ENCODE measurements at places on chromosomes 12 and 14.

DNA sequence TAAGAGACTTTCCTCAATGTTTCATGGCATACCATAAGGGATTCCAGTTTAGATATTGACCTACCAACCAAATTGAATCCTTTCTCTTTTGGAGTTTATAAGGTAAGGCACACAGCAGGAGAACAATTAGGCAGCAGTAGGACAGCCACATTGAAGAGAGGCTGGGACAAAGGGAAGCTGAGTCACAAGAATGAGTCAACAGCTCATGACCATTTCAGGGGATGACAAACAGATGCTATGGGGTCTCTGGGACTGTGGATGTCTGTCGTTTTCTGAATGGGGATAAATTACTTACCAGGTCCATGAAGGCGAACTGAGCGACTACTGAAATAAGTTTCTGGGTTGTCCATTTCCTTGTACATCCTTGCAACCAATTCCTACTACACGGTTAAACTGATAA, 48.6 kb upstream of the E2F7 start:
- DNase-seq: no peak

DNA sequence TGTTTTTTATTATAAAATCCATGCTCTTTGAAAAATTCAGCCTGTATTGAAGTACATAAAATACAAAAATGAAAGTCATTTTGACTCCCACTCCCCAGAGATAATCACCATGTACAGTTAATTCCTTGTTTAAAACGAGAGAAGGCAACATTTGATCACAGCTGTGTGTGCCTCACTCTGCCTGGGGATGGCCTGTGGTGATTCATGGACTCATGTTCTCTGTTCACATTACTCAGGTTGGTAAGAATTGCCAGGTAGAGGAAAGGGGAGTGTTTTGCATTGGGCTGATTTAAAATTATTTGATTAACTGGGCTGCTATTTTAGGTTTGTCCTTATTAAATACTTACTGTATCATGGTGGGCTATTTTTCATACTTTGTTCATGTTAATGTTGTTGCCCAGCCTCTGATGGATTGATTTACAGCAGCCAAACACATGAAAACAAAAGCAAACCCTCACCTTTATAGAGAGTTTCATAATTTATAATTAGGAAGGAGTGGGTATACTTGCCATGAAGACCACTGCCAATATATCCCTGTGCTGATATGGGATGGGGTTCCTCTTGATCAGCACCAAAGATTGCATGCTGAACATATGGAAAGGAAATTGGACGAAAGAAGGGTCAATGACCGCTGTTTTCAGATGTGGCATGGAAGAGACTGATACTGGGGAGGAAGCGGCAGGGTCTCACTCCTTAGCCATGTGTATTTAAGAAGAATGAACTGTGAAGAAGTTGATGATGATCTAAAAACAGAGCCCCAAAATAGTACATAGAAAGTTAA, 3.0 kb downstream of the ZBTB1 start:
- DNase-seq: peak; percentile 75

- no peak for DNase-seq
These were observed 94.0 kb upstream of the SLC38A4 start for GRCh38 chr12:46919666-46920400.

DNA sequence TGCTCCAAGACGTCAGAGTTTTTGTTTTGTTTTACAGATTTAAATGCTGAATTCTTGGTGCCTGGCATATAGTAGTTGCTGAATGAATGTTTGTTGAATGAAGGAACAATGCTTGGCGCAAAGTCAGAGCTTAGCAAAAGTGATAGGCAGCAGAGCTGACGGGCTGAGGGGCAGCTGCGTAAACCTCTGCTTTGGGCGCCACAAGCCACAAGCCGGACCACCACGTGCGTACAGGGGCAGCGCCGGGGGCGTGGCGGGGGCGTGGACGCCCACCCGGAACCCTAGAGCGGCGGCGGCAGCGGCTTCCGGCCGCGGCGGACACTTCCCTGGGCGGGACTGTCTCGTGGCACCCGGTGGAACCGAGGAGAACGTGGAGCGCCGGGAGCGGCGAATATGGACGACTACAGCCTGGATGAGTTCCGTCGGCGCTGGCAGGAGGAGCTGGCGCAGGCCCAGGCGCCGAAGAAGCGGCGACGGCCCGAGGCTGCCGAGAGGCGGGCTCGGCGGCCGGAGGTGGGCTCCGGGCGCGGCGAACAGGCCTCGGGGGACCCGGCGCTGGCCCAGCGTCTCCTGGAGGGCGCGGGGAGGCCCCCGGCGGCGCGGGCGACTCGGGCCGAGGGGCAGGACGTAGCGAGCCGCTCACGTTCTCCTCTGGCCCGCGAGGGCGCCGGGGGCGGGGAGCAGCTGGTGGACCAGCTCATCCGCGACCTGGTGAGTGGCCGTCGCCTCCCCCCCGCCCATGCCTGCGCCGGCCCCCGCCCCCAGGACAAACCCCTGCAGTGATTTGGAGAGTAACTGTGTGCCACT, at the start of gene FBXW8:
TSS of gene FBXW8 (plus strand) at position 306 of the 807 bp plus-strand sequence. CDS start at position 394, 88 bp downstream.
- DNase-seq: peak; percentile 83

DNA sequence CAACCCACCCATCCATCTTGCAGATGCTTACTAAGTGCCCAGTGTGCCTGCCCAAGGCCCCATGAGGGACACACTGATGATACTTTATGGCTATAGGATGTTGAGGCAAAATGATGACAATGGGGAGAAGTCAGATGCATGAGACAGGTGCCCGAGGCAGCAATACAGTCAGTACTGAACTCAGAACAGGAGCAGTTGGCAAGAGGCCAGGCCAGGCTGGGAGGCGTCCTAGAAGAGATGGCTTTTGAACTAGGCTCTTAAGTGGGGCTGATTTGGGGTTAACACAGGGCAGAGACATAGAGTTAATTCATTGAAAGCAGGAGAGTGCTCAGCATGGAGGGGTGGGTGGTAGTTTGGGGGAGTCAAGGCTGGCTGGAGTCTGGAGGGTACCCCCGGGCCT, 15.6 kb downstream of the PLBD2 start:
- DNase-seq: no peak

GRCh38 chr12:41344776-41345470, 156.8 kb downstream of the PDZRN4 start:
- no peak for DNase-seq

DNA sequence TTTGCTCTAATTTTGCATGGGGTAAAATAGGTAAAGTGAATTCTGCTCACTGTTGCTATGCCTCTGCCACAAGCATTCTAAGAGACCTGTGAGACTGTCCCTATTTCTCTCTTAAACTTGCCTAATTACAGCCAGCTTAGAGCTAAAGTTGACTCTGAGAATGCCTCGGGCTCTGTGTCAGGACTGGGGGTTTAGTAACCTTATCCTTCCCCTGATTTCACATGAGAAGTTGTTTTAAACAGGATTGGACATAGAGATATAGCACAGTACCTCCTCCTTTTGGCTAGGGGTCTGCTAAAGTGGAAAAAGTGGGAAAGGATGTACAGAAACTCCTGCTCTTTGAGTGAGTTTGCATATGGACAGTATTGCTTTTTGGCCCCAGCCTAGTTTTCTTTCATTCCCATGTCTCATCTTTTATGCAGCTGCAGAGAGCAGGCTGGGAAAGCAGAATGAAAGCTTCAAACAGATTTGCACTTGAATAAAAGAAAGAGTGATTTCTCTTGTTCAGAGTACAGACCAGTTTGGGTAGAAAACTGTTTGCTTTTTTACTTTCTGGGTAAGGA, 122.0 kb downstream of the RAD51B start:
- peak; percentile 20 for DNase-seq

DNA sequence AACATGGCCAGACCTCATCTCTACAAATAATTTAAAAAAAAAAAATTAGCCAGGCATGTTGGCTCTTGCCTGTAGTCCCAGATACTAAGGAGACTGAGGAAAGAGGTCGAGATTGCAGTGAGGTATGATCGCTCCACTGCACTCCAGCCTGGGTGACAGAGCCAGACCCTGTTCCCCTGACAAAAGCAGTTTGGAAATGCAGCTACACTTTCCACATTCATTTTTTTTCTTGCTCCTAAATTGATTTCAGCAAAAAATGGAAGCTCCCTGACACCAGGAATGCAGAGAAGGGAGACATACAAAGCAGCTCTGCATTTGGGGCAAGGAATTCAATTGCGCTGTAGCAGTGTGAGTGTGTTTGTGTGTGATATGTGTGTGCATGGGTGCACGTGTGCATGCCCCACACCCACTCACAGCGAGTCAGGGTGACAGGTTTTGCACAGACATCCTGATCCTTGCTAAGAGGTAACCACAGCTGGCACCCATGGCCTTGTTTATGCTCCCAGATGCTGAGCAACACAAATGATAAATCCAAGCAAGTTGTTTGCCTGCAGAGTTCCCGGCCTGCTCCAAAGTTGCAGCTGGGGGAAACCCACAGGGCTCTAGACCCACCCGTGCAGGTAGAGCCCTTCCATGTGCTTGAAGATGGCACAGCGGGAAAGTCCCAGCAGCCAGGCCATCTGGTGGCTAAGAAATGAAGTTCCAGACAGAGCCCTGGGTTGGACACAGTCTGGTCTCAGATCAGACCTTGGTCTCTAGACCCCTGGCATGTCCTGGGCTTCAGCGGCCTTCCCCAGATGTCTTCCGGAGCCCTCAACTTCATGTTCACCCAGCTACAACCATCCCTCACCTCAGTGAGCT, 25.9 kb upstream of the BDKRB2 start:
- no peak for DNase-seq

DNA sequence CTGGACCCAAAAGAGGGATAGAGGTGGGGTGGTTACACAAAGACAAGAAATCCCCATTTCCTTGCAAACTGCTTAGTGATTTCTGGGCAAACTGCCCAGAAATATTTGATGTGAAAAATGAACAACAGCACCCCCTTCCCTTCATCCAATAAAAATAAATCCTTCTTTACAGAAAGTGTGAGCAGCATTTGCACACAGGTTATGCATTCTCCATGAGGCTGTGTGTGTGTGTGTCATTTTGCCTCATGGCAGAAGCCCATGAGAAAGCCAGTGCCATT, 17.2 kb upstream of the NRXN3 start:
- peak; percentile 22 for DNase-seq

GRCh38 chr12:121295116-121295745, 1.3 kb downstream of the CAMKK2 start:
- peak; percentile 28 for DNase-seq

DNA sequence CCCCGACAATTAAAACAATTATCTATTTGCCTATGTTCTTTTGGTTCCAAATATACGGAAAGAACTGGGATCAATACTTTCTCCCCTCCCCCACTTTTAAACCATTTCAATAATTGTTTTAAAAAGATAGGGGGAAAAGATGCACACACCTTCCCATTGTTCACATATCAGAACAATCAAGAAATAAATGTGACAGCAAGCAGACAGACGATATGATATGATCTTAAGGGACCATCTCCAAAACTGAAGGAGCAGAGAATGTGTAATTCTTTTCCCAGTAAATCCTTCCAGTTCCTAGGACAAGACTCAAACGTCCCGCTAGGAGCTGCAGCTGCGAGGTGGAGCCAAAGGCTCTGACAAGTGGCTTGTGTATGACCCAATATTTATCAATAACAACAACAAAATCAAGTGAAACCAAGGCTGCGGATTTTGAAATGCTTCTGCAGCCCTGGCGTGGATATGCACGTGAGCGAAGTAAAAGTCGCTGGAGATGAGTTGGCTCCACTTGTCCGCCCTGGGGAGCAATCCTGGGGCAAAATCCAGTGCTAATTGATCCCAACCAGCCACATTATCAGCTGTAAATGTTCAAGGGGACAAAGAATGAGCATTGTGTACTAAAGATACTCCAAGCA, 8.2 kb upstream of the FOXG1 start:
- no peak for DNase-seq

DNA sequence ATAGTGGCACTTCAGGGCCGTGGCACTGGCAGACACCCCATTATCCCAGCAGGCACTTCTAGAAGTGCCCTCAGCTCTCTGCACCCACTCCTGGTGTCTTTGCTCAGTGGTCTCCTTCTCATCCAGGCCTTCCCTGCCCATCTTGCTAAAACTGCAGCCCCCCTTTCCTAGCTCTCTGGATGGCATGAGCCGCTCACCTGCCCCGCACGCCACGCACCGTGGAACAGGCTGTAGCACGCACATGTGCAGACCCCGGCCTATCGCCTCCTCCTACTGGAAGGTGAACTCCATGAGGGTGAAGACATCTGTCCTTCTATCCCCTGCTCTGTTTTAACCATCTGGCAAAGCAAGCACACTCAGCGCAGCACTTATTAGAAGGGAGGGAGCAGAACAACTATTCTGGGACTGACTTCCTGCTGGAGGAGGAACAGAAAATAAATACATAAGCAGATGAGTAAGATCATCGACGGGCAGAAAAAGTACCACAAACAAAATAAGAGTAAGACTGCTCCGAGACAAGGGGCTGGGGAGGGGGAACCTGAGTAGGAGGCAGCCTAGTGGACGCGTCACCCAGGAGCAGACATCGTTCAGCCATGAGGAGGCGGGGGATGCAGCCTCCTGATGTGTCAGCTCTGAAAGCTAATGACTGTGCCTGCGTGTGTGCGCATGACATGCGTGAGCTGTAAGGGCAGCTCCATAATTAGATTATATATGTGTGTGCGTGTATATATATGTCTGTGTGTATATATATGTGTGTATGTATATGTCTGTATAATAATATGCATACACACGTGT, 7.8 kb upstream of the FZD10 start:
- DNase-seq: no peak

DNA sequence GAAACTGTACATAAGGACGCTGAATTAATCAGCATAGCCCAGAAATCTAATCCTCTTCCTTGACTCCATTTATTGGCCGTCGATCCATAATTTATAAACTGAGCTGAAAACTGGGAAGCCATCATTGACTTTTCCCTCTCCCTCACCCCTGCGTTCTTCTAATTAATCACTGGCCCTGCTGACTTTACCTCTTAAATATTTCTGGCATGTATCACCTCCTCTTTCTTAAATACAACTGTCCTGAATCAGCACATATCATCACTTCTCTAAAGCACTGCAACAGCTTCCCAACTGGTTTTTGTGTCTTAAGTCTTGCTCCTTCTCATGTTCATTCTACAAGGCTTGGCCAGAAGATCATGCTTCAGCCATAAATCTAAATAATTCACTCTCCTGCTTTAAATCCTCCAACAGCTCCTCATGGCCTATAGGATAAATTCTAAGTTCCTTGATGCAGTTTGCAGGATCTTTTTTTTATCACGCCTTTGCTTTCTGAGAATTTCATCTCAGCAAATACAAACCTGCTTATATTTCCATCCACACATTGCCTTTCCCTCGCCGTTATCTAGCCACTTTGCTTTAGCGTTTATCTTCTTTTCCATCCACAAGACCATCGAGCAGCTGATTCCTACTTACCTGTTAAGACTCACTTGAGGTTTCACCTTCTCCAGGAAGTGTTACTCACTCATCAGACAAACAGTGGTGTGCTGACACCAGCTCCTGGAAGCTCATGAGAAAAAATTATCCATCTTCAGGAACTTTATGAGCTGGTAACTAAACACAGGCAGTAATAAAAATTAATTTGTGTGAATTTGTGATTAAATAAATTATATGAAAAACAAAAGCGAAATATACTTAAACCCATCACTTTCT, 295.6 kb upstream of the FLRT2 start:
- peak; percentile 44 for DNase-seq

Measured in PC-3 (cell line).